ENCODE measurements at places on chromosomes 16 and 17.

GRCh38 chr17:9179602-9180001 is 158.3 kb downstream of the NTN1 start:
- DNase-seq, result no peak

GRCh38 chr16:64947651-64948050 is 174.2 kb downstream of the CDH11 start:
- no peak for DNase-seq

DNA sequence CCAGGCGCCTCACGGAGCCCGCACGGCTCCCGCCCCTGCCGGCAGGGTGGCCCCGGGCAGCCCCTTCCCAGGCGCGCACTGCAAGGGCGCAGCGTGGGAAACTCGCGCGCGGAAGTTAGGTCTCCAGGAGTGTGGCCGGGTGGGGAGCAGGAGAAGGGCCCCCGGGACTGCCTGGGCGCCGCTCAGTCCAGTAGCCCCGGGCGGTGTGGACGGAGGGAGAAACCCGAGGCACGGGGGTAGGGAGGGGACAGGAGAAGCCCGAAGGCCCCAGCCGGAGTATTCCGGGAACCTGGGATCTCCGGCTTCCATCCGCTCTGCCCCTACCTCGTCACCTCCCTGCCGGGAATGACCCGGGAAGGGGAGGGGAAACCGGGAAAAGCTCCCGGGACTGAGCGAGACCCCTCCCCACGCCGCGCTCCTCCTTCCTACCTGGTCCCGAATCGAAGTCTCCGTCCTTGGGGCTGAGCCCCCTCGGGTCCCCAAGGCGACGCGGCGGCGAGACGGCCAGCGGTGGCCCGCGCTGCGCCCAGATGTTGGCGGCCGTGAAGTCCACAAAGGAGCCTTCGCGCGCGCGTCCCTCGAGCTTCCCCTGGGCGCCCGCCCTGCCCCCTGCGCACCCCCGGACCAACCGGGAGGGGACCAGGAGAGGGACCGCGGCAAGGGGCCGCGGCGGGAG is 418 bp downstream of the SOCS3 start:
- DNase-seq, result peak; percentile 69

- no peak for DNase-seq
Observed at GRCh38 chr17:66941773-66942450, 22.6 kb upstream of the CACNG4 start.

DNA sequence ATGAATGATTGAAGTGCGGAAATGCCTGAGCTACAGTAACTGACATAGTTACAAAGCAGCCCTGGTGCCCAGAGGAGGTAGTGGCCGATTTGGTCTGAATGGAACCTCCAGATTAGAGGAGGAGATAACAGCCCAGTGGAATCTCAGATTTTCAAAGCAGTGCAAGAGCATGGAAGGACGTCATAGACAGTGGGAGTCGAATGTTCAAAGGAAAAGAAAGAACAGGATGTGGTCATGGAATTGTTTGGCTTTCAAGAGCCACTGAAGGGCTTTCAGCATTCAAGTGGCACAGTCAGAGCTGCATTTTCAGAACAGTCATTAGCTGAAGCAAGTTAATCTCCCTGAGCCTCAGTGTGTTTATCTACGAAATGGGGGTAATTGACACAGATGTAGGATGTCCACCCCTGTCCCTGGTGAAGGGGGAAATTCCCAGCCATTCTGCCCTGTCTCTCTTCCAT is 104.6 kb upstream of the CACNG3 start:
- no peak for DNase-seq

DNA sequence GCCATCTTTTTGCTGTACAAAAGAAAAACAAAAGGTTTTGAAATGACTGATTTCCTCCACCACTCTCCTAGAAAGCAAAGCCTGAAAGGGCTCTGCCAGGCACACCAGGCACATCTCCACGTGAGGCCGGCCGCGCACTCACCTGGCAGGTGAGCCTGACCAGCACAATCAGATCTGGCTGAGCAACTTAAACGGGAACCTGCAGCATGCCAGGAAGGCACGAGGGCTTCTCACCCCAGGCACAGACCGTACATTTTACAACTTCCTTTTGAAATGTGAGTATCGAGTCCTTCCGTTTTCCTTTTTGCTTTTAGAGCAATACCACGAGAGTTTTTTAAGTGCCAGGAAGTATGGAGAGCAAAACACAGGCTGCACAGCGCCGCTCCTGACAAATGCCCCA is 22.5 kb downstream of the SLC38A10 start:
- no peak for DNase-seq

DNA sequence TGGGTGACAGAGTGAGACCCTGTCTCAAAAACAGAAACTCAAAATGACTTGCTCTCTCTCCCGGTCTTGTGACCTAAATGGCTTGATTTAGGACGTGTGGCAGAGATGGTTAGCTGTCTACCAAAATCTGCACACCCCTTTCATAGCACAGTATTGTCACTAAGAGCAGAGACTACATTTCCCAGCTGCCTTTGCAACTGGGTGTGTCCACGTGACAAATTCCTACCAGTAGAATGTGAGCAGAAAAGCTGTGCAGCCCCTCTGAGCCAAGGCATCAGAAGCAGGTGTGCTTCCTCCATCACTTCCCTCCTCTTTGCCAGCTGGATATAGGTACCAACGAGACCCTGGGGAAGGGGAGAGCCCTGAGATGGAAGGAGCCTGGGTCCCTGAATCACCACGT is 25.5 kb downstream of the GPR142 start:
- DNase-seq, result no peak

DNA sequence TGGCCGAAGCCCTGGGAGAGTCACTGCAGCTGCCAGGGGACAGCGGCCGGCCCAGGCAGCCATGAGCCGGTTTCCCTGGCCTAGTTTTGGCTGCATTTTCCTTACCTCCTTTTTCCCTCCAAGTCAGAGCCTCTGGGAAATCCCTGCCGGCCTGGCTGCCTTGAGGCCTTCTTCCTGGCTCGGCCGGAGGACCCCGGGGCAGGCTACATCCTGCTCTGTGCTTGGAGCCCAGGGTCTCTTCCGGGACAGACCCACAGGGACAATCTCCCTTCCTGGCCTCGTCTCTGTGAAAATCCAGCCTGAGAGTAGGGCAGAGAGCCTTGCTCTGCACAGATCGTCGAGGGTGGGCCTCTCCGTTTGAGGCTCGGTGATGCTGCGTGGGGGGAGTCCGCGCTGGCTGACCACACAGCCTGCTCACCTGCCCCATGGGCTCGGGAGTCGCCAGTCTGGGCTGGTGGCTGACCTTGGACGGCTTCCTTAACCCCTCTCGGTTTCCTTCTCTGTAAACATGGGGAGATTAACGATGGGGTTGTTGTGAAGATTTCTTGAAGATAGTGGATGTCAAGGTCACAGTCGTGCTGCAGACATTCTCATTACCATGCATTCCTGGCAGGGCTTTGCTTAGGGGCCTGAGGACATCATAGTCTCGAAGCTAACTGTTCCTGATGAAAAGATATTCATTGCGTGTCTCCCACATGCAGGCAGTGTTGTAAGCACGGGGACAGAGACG is 34.8 kb upstream of the CIBAR2 start:
- no peak for DNase-seq

DNA sequence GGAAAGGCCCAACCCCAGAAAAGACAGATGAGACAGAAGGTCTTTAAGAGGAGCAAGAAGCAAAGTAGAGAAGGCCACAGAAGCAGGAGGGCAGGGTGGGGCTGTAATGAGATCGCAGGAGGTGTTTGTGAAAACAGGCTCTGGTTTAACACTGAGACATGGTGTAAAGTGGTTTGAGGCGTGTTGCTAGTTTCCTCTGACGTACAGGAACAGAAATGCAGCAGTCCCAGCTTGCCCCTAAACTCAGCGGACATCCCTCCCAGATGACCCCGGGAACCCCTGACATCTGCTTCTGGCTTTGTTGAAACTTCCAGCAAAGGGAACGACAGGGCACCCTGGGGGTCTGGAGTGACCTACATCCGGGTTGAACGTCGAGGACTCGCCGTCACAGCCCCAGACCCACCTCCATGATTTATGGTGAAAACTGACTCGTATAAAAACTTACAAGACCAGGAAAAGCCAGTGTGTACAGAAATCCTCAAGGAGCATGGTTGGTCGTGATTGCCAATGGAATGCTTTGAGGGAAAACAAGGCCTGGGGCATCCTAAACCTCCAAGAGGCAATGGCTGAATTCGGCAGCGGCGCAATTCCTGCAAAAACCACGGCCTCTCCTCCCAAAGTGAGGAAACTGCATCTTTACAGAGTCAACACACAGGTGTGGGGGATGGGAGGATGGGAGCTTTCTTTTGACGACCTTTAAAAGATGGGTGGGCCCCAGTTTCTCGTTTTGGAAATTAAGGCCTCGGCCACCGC is 25.8 kb downstream of the LITAF start:
- no peak for DNase-seq

GRCh38 chr17:42723636-42724035 is 21.2 kb downstream of the EZH1 start:
- DNase-seq, result no peak

- DNase-seq, result no peak
Observed at GRCh38 chr17:80905586-80906230, 85.9 kb upstream of the CHMP6 start.

DNA sequence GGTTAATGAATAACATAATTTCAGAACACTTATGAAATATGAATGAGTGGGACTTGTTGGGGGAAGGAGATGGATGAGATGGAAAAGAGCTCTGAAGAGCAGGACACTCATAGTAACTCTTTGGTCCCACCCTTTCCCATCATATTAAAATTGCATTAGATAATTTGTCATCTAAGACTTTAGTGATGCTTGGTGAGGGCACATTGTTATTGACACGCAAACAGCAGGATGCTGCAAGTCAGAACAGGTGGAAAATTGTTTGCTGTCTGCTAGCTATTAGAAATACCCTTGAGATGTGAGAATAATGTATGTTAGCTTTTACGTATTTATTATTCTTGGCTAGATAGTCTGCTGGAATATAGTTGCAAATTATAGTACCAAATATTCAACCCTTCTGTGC is 75.7 kb downstream of the TANC2 start:
- DNase-seq, result no peak

DNA sequence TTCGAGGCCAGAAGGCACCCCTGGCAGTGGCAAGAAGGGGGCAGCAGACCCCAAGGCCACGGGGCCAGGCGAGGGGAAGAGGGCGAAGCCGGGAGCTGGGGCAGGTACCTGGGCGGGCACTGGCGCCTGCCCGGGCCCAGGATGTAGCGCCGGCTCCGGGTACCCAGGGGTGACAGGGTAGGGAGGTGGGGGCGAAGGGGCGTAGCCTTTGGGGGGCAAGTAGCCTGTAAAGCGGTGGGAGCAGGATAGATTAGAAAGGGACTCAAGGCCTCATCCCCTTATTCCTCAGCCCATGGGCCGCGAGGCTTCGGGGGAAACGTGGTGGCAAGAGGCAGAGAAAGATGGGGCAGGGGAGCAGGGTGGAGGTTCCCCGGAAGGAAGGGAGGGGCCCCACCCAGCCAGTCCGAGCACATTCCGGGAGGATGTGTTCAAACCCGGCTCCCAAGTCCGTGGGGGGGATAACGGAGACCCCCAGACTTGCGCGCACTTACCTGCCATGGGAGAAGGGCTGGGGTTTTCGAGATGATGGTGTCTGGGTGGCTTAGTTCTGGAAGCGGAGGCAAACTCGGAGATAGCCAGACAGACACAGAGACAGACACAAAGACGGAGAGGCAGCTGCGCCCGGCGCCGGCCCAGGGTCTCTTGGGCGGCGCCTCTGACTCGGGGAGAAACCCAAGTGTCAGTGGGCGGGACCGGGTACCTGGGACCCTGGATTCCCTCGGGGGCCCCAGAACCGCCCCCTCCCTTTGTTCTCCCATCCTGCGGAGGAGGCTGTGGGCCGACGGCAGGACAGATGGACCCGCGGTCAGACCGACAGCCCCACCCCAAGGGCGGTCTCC is 493 bp downstream of the PLSCR3 start:
- no peak for DNase-seq

DNA sequence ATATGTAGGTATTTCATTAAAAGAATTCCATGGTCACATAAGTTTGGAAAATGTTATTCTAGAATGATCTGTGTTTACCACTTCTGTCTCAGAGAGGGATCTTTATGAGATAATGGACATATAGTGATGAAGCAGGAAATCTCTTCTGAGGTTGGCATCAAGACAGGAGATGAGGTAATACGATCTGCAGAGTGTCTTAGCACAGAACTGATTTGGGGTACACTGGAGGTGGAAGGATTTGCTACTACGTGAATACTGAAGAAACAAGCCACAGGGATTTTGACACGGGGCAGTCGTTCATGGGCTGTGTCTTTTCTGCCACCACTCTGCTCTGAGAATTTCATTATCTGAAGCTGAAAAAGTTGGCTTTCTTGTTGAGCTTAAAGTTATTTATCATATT is 5.5 kb downstream of the CBFB start:
- no peak for DNase-seq

- no peak for DNase-seq
Observed at GRCh38 chr16:24208710-24209109, 47.4 kb upstream of the CACNG3 start.

DNA sequence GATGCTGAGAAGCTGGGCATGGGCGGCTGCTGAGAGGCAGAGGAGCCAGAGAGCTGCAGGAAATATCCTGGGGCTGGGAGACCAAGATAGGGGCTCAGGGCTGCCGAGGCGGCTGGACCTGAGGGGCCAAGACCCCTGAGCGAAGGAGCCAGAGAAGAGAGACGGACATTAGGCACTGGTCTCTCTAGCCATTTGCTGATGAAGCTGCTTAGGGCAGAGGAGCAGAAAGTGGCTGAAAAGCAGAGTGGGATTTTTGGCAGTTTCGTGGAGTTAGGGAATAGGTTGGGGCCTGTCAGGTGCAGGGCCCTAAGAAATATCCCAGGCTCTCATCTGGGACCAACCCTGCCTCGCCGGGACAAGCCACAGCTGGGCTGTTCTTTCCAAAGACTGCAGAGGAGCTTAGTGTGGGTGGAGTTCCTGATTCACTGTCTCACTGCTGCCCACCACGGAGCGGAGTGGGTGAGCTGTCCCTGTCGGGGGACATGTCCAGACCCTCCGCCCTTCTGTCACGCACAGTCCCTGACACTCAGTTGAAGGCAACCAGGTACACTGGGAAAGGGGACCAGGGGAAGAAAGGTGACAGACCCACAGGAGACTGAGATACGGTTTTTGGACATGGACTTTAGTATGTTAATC is 11.3 kb upstream of the DNASE1 start:
- DNase-seq, result no peak

DNA sequence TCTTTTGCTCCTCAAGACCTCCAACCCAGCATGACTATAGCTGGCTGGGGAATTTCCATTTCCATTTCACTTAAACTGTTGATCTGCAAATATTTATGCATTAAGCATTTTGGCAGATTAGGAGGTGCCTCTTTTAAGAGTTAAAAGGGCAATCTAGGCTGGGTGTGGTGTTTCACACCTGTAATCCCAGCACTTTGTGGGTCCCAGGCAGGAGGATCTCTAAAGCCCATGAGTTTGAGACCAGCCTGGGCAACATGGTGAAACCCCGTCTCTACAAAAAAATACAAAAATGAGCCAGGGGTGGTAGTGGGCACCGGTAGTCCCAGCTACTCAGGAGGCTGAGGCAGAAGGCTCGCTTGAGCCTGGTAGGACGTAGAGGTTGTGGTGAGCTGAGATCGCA is 17.1 kb downstream of the ANKFY1 start:
- DNase-seq, result no peak

GRCh38 chr16:31880322-31880979 is 6.8 kb downstream of the ZNF267 start:
- DNase-seq, result peak; percentile 72

All from erythroblast (primary cell).